Stimulated activated CD4-positive, alpha-beta T cell treated with anti-CD3 and anti-CD28 coated beads, TNF-alpha, amount 100 ng/mL, for 48 hours (primary cell): ENCODE measurements at places on chromosomes 1 and 21.
A peak's percentile ranks its signal among the peaks of the same experiment; 100 is the strongest.

DNA sequence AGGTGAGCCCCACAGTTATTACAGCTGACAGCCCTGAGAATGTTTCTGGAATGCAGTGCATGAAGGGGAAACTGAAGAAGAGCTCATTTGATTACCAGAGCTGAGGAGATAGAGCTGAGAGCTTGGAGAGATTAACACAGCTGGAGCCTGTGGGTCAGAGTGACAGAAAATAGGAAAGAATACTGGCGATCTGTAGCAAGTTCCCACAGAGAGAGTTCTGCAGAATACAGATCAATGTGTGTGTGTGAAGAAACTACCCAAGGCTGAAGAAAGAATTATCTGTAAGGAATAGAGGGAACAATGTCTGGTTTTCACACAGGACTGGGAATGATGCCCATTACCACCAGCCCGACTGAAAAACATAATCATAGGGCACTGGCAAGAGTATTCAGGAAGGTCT is 103.6 kb upstream of the SNX7 start:
- no peak for DNase-seq

DNA sequence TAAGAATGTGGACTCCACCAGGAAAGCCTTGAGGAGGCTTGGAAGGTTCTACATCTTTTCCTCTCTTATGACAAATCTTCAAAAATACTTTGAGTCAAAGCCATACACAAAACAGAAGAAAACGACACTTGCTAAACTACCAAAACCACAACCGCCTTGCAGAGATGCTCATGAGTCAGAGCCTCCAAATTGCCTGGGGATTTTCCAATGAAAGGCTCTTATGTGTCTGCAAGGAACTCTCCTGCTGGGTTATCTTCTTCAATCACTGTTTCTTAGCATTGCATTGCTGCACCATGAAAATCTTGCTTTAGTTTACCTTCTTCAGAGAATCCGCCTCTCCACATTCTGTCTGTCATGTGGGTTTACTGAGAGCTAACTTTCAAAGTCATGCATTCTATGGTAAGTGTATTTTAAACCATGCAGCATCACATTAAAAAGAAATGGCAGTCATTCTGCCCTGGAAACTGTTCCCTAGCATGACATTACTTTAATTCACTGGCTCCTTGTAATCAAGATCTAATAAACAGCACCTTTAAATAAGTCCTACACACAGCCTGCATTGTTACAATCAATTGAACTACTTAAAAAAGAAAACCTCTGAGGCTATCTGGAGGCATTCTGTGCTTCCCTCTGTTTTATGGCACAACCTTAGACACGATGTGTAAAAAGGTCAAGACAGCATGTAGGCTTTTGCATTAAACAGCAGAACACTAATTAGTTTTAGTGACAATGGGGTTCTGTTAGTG is 210.0 kb upstream of the FOXD3 start:
- DNase-seq, result no peak

GRCh38 chr1:186672131-186672530 is 8.1 kb downstream of the PTGS2 start:
- no peak for DNase-seq

GRCh38 chr1:78091215-78091813 is 45.5 kb downstream of the GIPC2 start:
- DNase-seq, result no peak

DNA sequence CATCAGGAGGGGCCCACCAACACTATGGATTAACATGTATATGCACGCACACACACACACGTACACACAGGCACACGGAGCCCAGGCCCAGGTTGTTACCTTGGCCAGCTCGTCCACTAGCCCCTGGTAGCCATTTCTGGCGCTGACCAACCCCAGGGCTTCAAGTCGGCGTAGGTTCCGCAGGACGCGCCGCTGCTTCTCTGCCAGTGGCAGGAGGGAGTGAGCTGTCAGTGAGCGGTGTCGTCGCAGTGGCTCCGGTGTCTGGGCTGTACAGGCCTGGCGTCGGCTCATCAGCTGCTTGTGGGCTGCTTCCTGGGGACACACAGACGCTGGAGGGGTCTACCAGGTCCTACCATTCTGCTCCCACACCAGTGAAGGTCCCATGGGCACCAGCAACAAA is 29.4 kb upstream of the MEF2D start:
- DNase-seq, result no peak

- peak; percentile 27 for DNase-seq
Measured at GRCh38 chr1:93079685-93080141, 630 bp downstream of the MTF2 start.

GRCh38 chr1:101337968-101338367 is 101.1 kb downstream of the S1PR1 start:
- no peak for DNase-seq

- DNase-seq, result no peak
Measured at GRCh38 chr1:185070051-185070450, 24.7 kb downstream of the RNF2 start.

GRCh38 chr1:8120693-8121260 is 94.7 kb upstream of the ERRFI1 start:
- no peak for DNase-seq

DNA sequence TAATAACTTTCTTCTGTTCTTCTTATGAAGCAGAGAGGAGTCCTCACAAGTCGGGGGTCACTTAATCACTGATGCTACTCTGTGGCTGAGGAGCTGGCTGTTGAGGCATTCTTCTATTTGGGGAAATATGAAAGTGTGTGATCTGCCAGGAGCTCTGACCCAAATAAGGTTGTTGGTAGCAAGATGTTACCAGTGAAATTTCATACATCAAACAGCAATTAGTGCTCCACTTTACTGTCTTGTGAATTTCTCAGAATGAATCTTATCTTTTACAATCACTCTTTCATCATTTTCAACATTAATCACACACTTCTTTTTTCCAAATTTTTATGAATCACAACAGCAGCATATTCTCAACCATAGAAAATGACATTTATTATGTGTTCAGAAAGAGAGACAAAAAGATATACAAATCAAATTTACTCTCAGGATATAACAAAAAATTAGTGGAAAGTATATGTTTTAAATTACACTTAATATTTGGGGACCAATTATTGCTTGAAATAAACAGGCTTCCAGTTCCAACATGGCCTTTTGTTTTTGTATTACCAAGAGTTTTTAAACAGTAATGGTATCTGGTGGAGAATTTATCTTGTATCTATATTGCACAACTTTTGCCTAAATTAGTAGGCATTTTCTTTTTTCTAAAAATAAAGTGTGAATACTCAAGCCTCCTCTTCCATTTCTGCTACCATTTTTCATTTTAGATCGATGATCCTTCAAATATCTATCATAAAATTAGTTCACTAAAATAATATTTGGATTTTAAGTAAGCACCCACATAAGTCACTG is 9.6 kb downstream of the PTGER3 start:
- no peak for DNase-seq

DNA sequence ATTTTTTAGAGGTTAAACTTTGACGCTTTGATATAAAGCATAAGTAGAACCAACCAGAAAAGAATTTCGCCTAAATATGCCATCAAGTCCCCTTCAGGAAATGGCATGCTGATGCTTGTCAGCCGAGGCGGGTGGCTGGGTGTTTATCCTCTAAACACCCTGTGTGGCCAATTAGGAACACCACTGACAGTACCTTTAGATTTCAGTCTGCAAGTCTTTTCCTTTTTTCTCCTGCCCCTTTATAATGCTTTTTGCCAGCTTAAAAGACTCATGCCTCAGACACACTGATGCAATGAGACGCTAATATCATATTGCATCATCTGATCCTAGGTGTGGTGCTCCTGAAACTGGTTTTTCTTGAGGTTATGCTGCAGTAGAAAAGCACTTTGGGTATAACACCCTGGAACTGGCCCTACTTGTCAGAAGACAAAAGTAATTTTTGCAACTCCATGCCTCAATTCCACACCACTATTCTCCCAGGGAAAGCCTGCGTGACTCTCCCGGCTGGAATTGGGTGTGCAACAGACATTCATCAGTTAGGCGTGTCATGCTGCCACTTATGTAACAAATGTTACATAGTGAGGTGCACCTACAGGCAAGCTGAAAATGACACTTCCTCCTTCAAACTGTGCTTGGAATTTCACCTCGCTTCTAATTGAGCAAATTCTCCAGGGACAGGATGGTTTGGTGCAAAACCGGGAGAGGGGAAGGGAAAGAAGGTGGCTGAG is 2.0 kb upstream of the RCC2 start:
- no peak for DNase-seq

GRCh38 chr1:212688341-212689047 is 11.1 kb downstream of the BATF3 start:
- no peak for DNase-seq

- no peak for DNase-seq
Measured at GRCh38 chr1:204920967-204921366, 50.3 kb downstream of the NFASC start.
